Astrocyte of the cerebellum (primary cell): ENCODE measurements at places on chromosomes 3 and 15.

DNA sequence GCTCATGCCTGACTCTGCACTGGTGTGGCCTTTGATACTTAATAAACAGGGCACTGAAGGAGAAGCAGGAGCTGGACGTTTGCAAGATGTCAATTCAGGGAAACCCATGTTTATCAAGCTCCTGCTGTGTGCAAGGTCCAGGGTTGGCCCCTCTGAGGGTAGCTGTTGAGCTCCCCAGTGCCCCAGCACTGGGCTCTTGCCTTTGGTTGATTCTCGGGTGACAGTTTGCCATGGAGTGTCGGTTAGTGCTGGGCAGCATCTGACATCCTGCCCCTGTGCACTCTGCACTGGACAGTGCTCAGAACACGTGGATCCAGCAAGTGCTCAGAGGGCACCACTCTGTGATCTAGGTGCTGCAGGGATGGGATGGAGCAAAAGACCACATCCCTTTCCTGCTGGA lies 7.3 kb downstream of the HDAC11 start:
- DNase-seq: no peak

GRCh38 chr3:55792742-55793141 lies 305.6 kb upstream of the WNT5A start:
- DNase-seq: no peak

DNA sequence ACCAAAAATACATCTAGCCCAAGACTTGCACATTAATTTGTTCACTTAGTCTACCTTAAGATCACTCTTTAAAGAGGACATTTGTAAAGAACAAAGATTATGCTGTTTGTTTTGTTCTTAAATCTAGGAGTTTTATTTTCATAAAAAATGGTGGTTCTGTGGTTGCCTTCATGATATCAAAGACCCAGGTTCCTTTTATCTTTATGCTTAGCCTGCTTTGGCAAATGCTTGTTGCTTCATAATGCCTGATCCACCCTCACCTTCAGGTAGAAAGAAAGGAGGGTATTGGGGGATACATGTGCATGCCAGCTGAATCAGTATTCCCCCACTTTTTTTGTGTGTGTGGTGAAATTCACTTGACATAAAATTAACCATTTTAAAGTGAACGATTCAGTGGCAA lies 48.5 kb downstream of the GTF2E1 start:
- DNase-seq: no peak

GRCh38 chr3:16132190-16132589 lies 42.3 kb upstream of the GALNT15 start:
- DNase-seq: no peak

GRCh38 chr3:186594591-186595113 lies 18.2 kb upstream of the AHSG start:
- no peak for DNase-seq

- DNase-seq: no peak
Measured at GRCh38 chr15:83449937-83450506, 2.9 kb downstream of the SH3GL3 start.

DNA sequence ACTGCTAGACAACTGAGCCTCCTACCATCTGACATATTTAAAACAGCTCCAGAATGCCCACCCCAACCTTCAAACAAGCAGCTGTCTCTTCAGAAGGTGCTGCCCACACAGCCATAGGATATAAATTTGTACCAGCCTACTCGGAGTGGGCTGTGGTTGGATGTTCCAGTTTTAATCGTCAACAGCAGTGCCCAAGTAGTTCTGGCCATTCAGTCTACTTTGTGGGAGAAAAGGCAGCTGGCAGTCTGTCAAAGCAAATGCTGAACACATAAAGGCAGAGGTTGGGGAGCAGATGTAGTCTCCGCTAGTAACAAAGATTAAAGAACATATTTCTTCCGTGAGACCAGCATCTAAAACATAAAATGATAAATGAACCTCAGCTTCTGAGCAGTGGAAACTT lies 15.9 kb upstream of the ERC2 start:
- no peak for DNase-seq

DNA sequence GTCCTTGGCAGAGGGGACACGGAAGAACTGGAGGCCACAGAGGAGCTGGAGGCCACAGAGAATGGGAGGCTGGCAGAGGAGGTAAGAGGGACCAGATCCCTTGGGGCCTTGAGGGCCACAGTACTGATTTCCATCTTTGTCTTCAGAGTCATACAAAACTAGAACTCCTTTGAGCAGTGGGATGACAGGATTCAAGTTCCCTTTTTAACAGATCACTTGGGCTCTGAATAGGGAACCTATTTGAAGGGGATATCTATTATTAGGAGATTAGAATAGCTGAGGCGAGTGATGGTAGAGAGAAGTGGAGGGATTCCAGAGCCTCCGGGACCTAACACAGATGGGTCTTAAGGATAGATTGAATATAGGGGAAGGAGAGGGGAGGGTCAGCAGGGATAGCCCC lies 55.7 kb downstream of the OXNAD1 start:
- no peak for DNase-seq

DNA sequence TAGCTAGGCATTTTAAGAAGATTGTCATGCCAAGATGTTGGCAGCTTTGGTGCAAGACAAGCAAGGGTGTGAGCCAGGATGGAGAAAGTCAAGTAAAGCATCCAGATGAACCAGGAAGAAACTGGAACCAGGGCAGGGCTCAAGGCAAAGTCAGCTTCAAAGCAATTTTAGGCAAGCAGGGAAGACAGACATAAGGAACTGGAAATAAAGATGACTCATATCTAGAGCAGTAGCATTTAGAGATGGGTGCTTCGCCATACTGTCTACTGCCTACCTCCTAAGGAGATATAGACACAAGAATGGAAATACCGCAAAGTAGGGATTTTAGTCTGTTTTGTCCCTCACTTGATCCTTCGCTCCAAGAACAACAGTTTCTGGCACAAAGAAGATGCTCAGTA lies 59.9 kb downstream of the RYR3 start:
- no peak for DNase-seq
